Tibial artery (tissue), 4 donors: ENCODE measurements at places on chromosomes 2 and 18.

GRCh38 chr2:50391556-50391955, 640.4 kb downstream of the NRXN1 start:
- H3K4me1 ChIP-seq, result no peaks in the 10 kb centered on the region
- H3K27me3 ChIP-seq, result no peaks in the 10 kb centered on the region
- no peaks in the 10 kb centered on the region for H3K36me3 ChIP-seq
- H3K4me3 ChIP-seq, result no peak overlapping the region

DNA sequence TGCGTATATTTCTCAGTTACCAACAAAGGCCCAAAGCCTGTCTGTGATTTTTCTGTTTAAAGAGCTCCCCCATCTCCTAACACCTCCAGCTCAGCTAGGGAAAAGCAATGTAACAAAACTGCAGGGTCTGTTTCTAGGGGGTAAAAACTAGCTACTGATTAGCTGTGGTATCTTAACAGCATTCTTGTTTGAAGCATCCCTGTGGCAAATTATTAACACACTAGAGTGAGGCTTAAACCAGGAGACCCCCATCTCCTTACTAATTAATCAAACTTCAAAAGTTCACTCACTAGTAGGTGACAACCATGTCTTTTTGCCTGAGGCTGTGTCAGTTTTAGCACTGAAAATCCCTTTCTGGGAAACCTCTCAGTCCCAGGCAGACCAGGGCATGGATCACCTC, 186.2 kb upstream of the PARD3B start:
- H3K4me1 ChIP-seq, result no peaks in the 10 kb centered on the region
- no peaks in the 10 kb centered on the region for H3K36me3 ChIP-seq
- no peak overlapping the region for H3K27ac ChIP-seq
- no peak overlapping the region for H3K4me3 ChIP-seq
- H3K27me3 ChIP-seq, result no peaks in the 10 kb centered on the region

DNA sequence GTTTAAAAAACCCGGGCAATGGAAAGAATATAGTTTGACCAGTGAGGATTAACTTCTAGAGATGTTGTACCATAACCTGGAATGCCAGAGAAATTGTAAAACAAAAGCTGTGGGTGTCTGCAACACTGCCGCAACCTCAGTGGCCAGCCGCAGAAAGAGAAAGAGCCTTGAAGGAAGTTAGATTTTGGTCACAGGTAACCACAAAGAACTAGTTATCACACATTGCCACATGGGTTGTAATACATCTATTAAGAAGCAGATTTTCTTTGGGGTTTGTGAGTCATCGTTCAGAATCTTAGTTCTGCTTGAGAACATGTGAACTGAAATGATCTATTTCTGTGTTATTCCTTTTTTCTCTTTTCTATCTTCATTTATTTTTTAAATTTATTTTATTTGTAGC, 222.9 kb upstream of the AGAP1 start:
- H3K4me1 ChIP-seq, result no peaks in the 10 kb centered on the region
- H3K36me3 ChIP-seq, result no peaks in the 10 kb centered on the region
- DNase-seq, result no peak
- H3K4me3 ChIP-seq, result no peak overlapping the region

DNA sequence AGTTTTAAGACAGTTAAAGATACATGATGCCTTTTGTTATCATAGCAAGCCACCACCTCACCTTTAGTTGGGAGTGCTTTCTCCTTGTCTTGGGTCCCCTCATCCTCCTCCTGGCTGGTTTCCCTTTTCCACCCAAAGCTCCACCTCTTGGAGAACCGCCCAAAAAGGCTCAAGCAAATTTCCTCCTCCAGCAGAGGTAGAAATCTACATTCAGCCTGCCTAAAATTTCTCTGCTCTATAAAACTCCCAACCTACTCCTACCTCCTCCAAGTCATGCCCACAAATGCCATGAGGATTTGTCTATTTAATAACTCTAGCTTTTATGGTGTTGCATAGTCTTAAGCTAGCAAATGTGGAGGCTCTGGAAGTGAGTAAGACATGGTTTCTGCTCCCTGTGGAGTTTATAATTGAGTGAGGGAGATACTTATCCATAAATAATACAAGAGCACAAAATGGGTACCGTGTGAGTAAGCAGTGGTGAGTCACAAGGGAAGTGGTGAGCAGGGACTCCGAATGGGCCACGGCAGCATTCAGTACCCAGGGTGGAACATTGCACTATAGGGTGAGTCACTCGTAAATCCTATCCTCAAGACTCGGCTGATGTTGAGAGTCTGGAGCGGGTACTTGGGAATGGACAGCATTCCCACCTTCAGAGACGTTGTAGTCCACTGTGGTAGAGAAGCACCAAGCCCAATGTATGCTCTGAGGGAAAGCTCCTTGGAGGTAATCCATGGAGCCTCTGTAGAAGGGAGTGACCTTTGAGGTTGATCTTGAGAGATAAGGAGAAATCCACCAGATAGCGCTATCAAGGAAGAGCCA, 146.3 kb downstream of the RTN4 start:
- no peak overlapping the region for H3K27ac ChIP-seq
- no peaks in the 10 kb centered on the region for H3K36me3 ChIP-seq
- no peaks in the 10 kb centered on the region for H3K27me3 ChIP-seq
- no peak for DNase-seq
- H3K4me1 ChIP-seq, result no peaks in the 10 kb centered on the region
